ENCODE measurements at places on chromosomes 11 and 22.

DNA sequence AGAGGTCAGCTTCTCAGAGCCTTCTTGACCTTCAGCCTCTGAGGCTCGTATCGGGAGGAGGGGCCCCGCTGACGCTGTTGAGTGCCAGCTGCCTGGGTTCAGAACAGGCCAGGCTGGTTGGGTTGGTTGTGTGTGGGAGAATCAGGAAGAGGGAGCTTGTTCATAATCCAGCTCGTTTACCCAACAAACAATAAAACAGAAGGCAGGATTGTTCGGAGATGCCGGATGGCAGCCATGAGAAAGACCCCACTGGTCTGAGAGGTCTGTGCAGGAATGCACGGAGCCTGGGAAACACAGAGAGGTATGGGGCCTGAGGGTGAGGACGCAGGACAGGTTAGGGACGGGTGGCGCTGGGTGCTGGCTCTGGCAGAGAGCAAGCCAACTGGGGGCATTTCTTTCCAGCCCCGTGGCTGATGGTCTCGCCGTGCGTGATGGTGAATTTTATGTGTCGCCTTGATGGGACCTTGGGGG is 31.6 kb upstream of the SHANK2 start:
- no peak for DNase-seq

DNA sequence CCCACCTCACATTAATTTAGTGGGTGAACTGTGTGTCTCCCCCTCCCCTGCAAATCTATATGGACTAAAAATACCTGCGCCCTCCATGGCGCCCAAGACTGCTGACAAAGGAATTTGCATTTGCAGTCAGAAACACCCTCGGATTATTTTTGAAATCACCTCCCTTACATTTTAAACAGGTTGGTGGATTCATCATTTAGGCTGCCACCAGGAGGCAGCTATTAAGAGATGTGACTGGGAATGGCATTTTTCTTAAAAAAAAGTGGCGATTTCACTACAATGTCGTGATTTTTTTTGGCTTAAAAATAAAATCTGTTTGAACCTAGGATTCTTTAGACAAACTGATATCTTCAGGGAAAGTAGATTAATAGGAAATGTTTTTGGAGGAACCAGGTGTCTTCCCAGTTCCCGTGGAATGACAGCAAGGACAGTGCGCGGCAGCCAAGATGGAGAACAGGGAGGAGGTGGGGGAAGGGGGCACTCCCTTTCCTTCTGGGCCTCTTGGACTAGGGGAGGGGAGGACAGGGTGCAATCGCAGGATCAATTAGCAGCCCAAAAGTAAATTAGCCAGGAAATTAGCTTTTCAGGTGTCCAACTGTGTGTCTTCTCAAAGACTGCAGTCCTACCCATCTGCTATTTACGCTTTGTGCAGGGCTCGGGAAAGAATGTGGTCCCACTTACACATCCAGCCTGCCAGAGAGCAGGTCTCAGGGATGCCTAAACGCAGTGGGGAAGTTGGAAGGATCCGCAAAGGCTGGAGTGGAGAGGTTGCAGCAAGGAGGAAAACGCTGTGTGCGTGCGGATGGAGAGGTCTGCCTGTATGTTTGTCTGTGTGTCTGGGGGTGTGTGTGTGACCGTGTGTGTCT is 496.4 kb downstream of the NTM start:
- DNase-seq, result no peak

DNA sequence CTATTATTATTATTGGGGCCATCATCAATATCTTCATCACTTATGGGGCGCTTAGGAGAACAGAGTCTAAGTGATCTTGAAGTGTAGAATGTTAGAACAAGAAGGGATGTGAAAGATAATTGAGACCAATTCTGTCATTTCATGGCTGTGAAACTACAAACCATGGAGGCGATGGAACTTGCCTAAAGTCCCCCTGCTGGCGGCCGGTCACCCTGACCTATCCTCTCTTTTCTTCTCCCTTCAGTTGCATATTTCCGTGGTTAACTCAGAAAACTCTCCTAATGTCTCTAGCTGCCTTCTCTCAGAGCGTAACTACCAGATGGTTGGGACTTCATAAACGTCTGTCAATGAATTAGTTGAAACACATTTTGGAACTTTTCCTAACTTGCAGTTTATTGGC is 6.6 kb upstream of the OR4B1 start:
- no peak for DNase-seq

DNA sequence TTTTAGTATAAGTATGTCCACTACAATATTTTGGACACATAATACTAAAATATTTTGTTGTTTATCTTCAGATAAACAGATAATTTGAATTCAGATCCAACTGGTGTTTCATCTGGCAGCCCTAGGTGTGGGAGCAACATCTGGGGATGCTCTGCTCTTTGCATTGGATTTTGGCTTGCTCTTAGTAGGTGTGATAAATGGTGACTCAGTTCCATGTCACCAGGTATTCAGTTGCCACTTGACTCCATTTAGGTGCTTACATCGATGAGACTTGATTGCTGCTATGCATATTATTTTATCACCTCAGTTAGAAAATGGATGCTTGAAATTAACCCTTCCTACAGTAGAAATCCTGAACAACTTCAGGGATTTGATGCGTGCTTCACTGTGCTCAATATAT is 13.3 kb upstream of the AMOTL1 start:
- DNase-seq, result no peak

GRCh38 chr11:120184946-120185705 is 25.7 kb upstream of the OAF start:
- no peak for DNase-seq

DNA sequence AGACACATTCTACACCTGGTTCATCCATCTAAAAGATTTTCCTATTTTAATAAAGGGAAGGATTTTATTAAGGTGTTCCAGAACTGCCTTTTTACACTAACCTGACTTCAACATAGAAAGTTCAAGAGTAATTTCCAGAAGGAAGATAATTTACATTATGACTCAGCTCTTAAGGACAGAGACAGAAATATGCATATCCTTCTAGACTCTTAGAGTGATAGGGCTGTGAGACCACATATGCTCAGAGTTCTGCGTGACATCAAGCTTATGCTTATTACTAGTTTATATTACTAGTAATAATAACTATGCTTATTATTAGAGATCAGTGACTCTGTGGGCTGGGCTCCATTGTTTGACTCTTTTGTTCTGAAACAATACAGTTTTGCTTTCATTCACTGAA is 4.6 kb downstream of the PDGFD start:
- DNase-seq, result no peak

DNA sequence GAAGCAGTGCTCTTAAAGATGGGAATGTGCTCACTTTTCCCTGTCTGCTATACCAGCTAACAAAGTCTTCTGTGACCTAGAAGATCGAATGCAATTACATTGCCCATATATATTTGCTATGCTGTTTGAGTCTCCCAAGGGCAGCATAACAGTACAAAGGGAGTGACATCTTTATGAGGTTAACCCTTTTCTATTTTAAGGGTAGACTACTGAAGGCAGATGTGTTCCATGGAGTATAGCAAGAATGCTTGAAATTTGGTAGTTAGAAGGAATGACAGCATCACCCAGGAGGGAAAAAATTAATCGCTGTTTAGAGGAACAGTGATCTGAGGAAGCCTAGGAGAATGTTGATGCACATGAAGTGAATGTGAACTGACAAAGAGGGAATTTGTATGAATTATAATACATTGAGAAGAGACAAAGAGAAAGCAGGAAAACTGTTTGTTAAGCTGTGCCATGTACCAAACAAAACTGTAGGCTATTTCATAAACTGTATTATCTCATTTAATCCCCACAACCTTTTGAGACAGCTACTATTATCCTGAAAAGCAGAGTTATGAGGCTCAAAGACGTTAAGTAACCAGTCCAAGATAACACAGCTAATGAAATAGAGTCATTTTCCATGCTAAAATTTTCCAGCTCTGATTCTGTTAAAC is 13.0 kb downstream of the MAML2 start:
- no peak for DNase-seq

GRCh38 chr11:93464927-93465540 is 78.2 kb downstream of the SMCO4 start:
- no peak for DNase-seq

- no peak for DNase-seq
Observed at GRCh38 chr11:65383778-65384177, 1.3 kb upstream of the SLC25A45 start.
